Endothelial cell of coronary artery (primary cell): ENCODE measurements at places on chromosomes 16 and 17. TPM values are rescaled to one million over a fixed set of nuclear protein-coding genes. Genes with fewer than 3 reads are reported as not detected.

Gene FTO
- 55.6 and 67.2 TPM in 2 replicates for total RNA-seq

Gene TP53TG3C
- total RNA-seq = not detected in 2 replicates

Gene DNAJA2
- 85.2 and 87.5 TPM in 2 replicates for total RNA-seq

Gene ITGA2B
- total RNA-seq = 0.18 and 0.28 TPM in 2 replicates

Gene CYB561
- 15.7 and 25.3 TPM in 2 replicates for total RNA-seq
